ENCODE measurements at places on chromosomes 1 and 21.

GRCh38 chr1:24704411-24705259 is 40.6 kb upstream of the CLIC4 start:
- no peak for DNase-seq

- no peak for DNase-seq
Observed at GRCh38 chr1:24553931-24554330, 2.0 kb upstream of the NCMAP start.

DNA sequence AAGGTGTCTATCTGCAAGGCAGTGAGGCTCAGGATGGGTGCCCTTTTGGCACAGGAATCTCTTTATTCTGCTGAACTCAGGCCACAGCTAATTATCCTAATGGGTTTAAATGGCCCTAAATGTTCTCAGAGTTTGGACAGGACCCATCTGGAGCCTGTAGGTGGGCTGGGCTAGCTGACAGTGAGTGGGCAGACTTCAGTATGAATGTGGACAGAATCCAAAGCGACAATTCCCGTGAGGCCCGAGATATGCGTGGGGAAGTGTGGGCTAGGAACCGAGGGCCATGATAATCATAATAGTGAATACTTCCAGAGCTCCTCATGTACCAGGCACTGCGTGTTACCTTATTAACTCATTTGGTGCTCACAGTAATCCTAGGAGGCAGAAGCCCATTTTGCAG is 165.3 kb downstream of the GRIK3 start:
- DNase-seq, result no peak

- DNase-seq, result no peak
Observed at GRCh38 chr1:65147424-65148177, 402 bp upstream of the AK4 start.

- no peak for DNase-seq
Observed at GRCh38 chr1:35345439-35345981, 77.0 kb downstream of the ZMYM4 start.

GRCh38 chr1:52455686-52456085 is 51.3 kb downstream of the PRPF38A start:
- no peak for DNase-seq

- no peak for DNase-seq
Observed at GRCh38 chr1:215146240-215146975, 63.9 kb downstream of the KCNK2 start.

- DNase-seq, result no peak
Observed at GRCh38 chr1:114008993-114009392, 29.7 kb downstream of the OLFML3 start.

DNA sequence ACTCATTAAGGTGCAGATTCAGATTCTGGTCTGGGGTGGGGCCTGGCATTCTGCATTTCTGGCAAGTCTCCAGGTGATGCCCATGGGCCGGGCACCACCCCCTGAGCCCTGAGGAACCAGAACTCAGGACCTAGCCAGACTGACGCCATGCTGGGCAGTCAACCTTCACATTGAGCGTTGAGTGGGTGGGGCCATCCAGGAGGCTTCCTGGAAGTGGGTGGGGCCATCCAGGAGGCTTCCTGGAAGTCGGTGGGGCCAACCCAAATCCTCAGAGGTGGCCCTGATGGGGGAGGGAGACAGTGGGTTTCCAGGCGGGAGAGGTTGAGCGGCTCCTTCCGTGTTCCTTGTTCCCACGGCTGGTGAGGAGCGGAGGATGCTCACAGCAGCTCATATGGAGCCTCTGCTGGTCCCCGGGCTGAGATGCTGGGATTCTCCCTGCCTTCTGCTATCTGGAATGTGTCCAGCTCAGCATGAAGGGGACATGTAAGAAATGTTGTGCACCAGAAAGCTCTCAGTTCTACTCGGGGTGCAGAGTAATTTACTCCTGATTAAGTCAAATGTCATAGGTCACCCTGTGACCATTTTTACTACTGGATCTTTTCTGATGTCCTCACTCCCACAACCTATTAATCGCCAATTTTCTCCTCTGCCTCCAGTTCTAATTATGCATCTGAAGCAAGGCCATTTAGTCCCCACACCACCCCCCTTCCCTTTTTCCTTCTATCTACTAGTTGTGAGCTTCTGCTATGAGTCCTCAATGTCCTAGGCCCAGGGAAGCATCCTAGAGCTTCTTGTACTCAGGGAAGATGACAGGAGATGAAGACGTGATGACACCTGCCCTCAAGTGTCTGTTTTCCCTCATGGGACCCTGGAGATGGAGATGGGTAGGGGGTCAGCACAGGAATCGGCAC is 435.4 kb downstream of the PTPRU start:
- DNase-seq, result no peak

GRCh38 chr1:28954126-28954726 is 39.9 kb downstream of the EPB41 start:
- no peak for DNase-seq

- DNase-seq, result no peak
Observed at GRCh38 chr1:41009466-41009865, 12.1 kb downstream of the SLFNL1 start.

- no peak for DNase-seq
Observed at GRCh38 chr1:246794828-246795671, 70.8 kb downstream of the SCCPDH start.

GRCh38 chr1:18079941-18080735 is 27.5 kb upstream of the IGSF21 start:
- DNase-seq, result no peak

DNA sequence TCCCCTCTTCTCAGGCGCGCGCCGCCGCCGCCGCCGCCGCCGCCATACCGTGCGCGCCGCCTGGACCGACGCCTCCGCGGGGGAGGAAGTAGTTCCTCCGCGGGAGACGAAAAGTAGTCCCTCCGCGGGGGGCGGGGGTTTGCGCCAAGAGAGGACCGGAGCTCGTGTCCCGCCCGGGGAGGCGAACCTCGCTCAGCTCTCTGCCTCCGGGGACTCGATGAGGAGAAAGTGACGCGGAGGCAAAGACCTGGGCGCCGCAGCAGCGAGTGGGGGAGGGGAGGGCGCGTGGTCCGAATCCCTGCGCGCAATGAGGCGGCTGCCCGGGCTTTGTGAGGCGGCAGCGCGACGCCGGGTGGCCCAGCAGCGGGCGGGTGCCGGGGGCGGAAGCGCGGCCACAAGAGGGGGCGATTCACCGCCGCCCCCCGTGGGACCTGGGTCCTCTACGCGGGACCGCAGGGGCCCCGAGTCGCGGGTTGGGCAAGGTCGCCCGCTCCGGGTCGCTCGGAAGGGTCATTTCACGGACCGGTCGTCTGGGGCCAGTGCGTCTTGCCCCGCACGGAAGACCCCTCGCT is at the start of gene BRWD1:
TSS of gene BRWD1 (minus strand) at position 62 of the 572 bp plus-strand sequence. CDS start 141 bp downstream, outside the sequence.
- peak; percentile 57 for DNase-seq

- DNase-seq, result no peak
Observed at GRCh38 chr1:100178091-100178490, at the start of gene LRRC39. Gene LRRC39, minus strand, starts transcription at chr1:100178256. Its CDS starts 9,740 bp downstream, at chr1:100168516.

GRCh38 chr1:210684466-210685294 is 356.0 kb downstream of the HHAT start:
- DNase-seq, result no peak

DNA sequence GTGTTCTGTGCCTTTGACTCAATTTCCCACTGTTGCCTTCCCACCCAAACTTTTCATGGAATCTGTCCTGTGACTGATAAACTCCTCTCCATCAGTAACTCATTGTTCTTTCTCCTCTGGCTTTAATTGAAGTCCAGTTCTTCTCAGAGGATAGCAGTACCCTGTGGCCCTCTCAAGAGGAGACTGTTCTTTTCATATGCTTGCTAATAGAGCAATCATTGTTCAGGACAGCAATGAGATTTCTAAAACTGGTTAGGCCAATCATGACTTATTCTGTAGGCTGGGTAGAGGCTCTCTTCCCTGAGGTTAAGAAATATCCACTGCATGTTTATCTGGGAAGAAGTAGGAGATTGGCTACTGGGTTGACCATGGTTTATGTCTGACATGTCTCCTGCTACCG is 98.8 kb downstream of the CHD1L start:
- no peak for DNase-seq

- DNase-seq, result no peak
Observed at GRCh38 chr1:22629886-22630285, 6.5 kb upstream of the C1QA start.

DNA sequence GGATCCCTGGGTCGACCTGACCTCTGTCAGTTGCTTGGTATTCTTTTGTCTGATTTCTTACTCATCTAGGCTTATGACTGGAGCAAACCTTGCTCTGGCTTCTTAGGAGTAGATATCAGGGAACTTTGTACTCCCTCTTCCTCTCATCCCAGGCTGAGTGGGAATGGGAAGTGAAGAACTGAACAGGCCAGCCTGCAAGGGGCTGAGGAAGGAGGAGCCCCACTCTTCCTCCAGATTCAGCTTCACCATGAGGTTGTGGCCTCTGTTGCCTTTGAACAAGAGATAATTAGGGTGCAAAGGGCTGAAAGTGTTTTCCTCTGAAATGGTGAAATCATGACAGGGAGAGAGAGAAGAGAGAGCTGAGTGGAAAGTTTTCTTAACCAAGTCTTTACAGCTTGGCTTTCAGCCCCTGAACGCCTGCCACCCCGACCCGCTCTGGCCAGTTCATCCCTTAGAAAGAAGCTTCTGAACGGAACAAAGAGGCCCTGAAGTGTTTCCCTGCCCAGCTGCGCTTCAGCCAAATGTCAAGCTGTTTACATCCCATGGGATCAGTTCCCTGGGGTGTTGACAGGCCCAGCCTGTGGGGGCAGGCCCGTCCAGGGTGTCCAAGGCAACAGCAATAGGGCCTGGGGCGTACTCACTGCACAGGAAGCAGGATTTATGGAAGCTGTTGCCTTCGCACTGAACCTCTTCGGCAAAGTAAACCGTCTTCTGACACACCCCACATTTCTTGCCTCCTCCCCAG is 11.2 kb downstream of the CSRP1 start:
- DNase-seq, result no peak

- DNase-seq, result no peak
Observed at GRCh38 chr1:56563568-56563967, 15.8 kb downstream of the PLPP3 start.

- DNase-seq, result no peak
Observed at GRCh38 chr1:167135281-167135840, 41.5 kb downstream of the STYXL2 start.

- DNase-seq, result no peak
Observed at GRCh38 chr1:115288591-115289198, 49.4 kb downstream of the NGF start.

GRCh38 chr1:183195142-183195574 is 9.1 kb downstream of the LAMC2 start:
- no peak for DNase-seq

DNA sequence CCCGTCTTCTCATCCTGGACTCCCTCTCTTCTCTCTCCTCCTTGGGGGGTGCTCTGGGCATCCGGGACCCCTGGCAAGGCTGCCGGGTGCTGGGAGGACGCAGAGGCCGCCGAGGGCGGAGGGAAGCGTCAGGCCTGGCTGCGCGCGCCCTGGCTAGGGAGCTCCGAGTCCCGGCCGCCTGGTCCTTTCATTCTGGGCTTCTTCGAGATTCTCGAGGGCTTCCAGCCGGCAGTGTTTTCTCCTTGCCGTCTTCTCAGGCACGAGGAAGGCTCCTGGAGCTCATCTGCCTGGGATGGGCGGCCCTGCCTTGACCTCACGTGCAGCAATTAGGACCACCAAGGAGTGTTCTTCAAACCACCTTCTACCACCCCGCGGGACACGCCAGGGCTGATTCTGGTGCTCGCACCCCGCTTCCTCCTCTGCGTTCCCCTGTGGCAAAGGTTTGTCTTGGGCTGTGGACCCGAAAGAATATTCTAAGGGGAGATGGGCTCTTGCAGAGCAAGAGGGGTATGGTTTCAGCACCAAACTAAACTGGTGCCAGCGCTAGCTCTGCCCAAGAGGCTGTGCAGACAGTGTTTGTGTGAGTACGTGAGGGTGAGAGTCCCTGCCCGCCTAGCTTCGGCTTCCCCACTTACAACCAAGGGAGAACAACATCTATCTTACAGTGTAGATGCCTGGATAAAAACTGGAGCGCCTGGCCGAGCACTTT is 36.5 kb downstream of the PIK3CD start:
- DNase-seq, result no peak

GRCh38 chr1:242199776-242200458 is 201.0 kb upstream of the MAP1LC3C start:
- no peak for DNase-seq

DNA sequence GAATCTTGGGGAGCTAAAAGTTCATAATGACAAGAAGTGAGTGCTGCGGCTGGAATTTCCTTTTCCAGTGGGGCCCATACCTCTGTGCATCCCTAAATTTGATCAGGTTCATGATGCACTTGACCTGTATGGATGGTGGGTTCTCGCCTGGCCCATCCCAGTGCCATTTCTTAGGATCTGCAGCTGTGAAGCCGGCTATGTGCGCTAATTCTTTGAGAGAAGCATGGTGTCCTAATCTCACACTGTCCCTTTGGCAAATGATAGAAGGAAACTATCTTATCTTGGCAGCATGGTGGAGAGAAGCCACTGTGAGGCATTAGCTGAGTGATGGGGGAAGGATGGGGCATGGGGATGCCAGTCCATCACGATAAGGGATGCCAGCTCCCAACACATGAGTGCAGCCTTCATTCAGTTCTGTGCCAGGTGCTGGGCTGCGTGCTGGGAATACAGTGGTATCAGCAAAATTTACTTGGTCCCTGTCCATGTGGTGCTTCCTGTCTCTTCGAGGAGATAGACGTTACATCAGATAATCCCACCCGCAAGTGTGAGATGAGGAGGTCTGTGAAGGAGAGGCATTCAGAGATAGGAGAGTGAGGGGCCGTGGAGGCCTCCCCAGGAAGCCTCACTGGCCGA is 30.5 kb downstream of the STUM start:
- no peak for DNase-seq

GRCh38 chr1:93584261-93585003 is 97.2 kb downstream of the BCAR3 start:
- no peak for DNase-seq

- no peak for DNase-seq
Observed at GRCh38 chr1:44926311-44926781, 60.0 kb downstream of the EIF2B3 start.

- DNase-seq, result no peak
Observed at GRCh38 chr1:96362623-96363022, 359.0 kb upstream of the PTBP2 start.

DNA sequence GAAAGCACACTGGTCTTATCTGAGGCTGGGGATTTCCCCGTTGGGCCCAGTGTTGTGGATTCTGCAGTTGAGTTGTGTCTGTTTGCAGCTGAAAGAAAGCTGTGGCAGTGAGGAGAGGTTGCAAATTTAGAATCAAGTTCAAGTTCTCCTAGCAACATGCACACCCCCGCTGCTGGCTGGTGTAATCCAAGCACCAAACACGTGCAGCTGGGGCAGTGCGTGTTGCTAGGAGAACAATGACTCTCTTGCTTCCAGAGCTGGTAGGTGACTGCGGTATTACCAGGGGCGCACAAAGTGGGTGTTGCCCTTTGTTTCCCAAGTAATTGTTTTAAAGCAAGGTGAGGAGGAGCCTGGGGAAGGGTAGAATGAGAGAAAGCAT is 91.5 kb downstream of the IER5 start:
- no peak for DNase-seq

GRCh38 chr1:225720937-225721336 is 56.7 kb upstream of the SRP9 start:
- DNase-seq, result no peak

- no peak for DNase-seq
Observed at GRCh38 chr1:226111098-226111882, 48.8 kb downstream of the H3-3A start.

- DNase-seq, result no peak
Observed at GRCh38 chr1:22936681-22937080, 36.0 kb downstream of the LACTBL1 start.

GRCh38 chr1:47986761-47987200 is 10.4 kb downstream of the TRABD2B start:
- no peak for DNase-seq

Measured in stimulated activated CD8-positive, alpha-beta memory T cell treated with anti-CD3 and anti-CD28 coated beads, Interleukin-7, amount 100 ng/mL, for 1 hour (primary cell).